Non-pigmented ciliary epithelial cell (primary cell): ENCODE measurements at places on chromosomes 1 and 21.

DNA sequence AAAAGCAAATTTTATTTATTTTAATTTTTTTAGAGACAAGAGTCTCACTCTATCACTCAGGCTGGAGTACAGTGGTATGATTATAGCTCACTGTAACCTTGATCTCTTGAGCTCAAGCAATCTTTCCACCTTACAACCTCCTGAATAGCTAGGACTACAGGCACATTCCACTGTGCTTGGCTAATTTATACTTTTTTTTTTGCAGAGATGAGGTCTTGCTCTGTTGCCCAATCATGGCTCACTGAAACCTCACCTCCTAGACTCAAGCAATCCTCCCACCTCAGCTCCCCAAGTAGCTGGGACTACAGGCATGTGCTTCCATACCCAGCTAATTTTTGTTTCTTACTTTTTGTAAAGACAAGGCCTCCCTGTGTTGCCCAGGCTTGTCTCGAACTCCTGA lies 49.5 kb downstream of the DR1 start:
- peak; percentile 6 for DNase-seq

- peak; percentile 62 for DNase-seq
These were observed 115.4 kb upstream of the NEGR1 start for GRCh38 chr1:72397786-72398185.

GRCh38 chr1:168933141-168933805 lies 173.2 kb upstream of the ATP1B1 start:
- no peak for DNase-seq

DNA sequence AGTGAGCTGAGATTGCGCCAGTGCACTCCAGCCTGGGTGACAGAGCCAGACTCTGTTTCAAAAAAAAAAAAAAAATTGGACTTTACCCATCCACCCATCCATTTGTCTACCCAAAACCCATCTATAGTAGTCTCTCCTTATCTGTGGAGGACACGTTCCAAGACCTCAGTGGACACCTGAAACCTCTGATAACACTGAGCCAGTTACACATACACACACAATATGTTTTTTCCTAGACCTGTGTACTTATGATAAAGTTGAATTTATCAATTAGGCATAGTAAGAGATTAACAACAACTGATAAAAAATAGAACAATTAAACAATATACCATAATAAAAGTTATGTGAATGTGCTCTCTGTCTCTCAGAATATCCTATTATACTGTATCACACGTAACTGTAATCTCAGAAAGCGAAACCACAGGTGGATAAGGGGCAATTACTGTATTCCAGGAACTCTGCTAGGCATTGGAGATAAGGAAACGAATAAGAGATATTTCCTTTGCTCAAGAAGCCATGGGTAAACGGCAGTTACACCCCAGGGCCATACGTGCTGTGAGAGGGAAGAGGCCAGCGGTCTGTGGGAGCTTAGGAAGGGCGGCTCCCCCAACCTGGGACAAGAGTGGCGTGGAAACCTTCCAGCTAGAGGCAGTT lies 84.2 kb upstream of the DISP3 start:
- DNase-seq: no peak
